ENCODE measurements at places on chromosomes 11 and 22. TPM values are rescaled to one million over a fixed set of nuclear protein-coding genes. Genes with fewer than 3 reads are reported as not detected.

Gene OR56A4
- total RNA-seq: under 0.01 TPM

Gene OR52A1
- total RNA-seq: not detected

Gene ABCC8
- 9.8 TPM for total RNA-seq

Gene ACTN3
- not detected for total RNA-seq

Gene INTS4
- 50.8 TPM for total RNA-seq

Gene DEFB131B
- not detected for total RNA-seq

Gene AAMDC
- total RNA-seq: 8.6 TPM

Gene AP5B1
- 4.7 TPM for total RNA-seq

DNA sequence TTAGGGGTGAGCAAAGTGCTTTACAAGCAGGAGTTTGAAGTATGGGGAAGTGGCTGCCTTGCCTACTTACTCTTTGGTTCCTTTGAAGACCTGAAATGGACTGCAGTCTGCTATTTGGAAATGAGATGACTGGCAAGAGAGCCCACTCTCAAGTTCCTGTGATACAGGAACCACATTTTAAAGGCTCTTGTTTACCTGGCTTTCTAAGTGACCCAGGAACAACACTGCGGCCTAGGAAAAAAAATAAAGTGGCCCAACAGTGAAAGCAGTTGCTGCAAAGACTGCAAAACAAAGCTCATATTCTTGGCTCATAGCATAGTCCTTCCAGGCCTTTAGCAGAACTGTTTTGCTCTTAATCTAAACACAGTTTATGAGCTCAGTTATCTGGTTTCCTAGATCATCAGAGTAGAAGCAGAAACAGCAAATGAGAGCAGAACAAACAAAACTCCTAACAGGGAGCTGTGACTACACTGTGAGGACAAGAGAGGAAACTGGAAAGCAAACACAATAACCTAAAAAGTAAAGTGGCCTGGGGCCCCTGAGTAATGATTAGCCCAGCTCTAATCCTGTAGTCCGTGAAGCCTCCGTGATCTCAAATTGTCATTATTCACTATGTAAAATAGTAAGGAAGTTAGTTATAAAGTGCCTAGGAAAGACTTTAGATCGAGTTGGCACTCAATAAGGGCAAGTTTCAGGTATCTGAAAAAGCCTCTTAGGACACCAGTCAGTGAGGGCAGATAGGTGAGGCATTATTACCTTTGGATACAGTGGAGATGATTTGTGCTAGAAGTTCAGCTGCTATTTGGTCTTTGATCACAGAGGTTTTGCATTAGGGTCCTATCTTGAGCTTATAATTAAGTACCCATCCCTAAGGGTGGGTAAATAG, 11.5 kb downstream of the CCDC117 start:
- no peak for DNase-seq

GRCh38 chr11:44611687-44612434, 46.4 kb downstream of the CD82 start:
- DNase-seq: no peak

- no peak for DNase-seq
These were observed 36.5 kb downstream of the TSPAN18 start for GRCh38 chr11:44763121-44763820.

DNA sequence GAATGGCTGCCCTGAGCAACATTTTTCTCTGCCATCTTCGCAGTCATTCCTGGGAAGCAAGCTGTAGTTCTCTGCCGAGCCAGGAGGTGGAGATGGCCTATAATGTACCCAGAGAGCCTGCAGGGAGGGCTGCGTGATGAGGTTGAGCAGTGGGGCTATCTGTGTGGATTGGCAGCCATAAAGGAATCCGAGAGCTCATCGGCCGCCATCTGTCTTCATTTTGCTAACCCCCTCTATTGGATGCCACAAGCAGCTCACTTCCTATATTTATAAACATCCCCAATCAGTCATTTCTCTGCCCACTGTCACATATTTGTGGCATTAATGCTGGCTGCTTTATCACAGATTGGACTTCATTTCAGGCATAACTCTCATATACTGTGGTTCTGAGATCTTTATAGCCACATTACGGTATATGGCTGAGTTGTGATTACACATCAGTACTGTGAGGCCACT, 209.5 kb downstream of the NTM start:
- DNase-seq: no peak

- DNase-seq: no peak
These were observed 35.5 kb downstream of the ALX4 start for GRCh38 chr11:44274404-44274803.

GRCh38 chr11:59040607-59041006, 45.5 kb upstream of the GLYATL1B start:
- no peak for DNase-seq

DNA sequence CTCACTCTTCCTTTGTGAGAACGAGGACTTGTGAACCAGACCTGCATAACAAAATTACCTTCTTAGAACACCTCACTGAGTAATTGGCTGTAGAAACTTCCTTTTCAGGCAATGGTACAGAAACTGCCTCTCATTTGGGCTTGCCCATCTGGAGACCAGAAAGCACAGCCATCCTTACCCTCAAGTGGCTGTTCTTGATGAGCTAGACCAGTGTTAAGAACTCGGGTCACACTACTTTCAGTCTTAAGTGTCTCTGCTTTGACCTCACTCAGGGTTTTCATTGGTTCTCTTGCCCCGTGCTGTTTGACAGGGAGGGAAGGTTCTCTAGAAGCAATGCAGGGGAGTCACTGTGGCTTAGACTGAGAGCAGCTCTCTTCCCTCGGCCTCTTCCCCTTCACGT, 29.3 kb downstream of the NAT10 start:
- no peak for DNase-seq

DNA sequence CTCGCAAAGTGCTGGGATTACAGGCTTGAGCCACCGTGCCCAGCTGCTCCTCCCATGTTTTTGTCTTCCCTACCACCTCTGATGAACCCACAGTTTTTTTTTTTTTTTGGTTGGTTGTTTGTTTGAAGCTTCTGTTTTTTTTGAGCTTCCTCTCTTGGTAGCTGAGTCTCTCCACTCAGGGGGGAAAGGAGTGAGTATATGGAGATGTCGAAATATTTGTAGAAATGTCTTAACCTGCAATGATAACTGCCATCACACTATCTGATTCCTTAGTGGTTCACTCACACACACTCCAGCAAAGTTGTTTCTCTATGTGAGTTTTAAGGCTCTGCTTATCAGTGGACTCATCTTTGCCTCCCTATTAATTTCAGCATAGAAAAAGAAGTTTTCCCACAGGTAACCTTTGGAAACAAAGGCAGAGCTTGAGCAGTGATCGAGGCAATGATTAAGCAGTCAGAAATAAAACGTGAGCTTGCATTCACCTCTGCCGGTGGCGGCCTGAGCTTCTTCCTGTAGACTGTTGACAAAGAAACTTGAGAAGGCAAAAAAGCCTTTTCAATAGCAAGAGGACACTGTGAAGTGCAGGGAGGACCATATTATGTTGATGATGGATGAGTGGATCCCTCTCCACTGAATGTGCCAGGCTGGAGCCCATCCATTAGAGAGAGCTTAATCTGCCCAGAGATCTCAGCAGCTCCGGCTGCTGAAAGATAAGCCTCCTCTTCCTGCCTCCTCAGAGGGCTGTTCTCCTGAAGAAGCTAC, 29.0 kb upstream of the RASSF10 start:
- no peak for DNase-seq

GRCh38 chr11:111308140-111308539, 9.8 kb downstream of the POU2AF3 start:
- no peak for DNase-seq

GRCh38 chr22:40452730-40453487, 82.5 kb downstream of the SGSM3 start:
- no peak for DNase-seq

GRCh38 chr11:12060385-12060985, 49.9 kb upstream of the MICAL2 start:
- no peak for DNase-seq

DNA sequence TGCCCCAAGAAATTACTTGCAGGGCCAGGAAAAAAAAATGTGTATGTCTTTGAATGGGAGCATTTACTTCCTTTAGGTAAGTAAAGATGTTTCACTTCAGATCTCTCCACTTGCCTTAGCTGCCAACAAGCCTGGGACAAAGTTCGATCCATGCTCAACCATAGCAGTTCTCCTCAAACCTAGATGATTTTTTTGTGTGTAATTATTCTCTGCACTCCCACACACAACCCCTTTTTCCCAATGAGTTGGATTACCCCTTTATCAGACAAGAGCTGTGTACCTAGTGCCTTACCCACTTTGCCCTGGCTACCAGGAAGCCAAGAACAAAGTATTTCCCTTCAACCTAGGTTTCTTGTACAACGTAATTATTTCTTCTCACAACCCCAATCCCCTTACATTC, 35.6 kb downstream of the TPBGL start:
- DNase-seq: no peak

- no peak for DNase-seq
These were observed 9.2 kb upstream of the CD5 start for GRCh38 chr11:61092908-61093763.

GRCh38 chr11:78474451-78474850, 56.8 kb upstream of the GAB2 start:
- no peak for DNase-seq

- no peak for DNase-seq
These were observed 944.3 kb downstream of the BRD1 start for GRCh38 chr22:48883211-48883960.

DNA sequence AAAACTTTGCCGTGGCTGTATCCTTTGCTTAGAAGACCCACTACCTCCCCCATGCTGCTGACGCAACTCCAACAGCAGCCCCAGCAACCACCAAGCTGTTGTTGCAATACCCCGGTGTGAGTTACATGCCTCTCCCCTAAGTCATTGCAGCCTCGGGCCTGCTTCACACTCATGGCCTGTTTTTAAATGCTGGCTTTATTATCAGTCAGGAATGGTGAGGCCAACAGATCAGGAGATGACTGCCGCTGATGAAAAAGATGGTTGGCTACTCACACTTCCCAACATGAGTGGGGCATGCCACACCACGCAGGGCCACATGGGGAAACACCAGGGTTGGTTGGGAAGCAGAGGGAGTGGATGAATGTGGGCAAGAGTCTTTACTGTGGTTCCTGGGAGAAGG, 171.5 kb upstream of the SYT13 start:
- no peak for DNase-seq

- DNase-seq: no peak
These were observed 598 bp downstream of the CABIN1 start for GRCh38 chr22:24011735-24012068.

DNA sequence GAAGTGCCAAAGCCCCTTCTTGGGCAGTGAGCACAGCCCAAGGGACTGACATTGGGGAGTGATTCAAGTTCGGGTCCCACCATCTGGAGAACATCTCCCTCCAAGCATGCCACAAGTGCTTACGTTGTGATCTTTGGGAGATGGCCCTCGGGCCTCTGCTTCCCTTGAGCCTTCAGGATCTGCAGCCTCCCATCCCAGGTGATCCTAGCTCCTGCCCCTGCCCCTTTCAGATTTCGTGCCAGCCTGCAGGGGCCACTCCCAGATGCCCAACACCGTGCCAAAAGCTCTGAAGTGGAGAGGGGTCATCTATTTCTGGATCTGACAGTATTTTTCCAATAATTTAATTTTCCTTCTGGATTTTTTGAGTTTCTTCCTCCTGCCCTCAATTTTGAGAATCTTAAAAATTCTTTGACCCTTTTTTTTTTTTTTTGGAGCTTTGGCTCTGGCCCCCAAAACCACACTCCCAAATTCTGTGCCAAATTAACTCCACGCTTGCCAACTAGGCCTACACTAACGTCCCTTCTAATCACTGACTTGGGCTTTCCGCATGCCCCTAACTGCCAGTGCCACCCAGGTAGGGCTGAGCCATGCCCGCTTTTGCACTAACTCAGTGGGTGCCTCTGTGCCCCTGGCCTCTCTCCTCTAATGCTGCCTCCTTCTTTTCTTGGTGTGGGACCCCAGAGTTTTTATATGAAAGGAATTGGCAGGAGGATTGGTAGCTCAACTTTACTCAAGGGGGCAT, 25.3 kb downstream of the PHLDB1 start:
- DNase-seq: no peak

- DNase-seq: no peak
These were observed 105.9 kb downstream of the SLC17A6 start for GRCh38 chr11:22444076-22444475.

Data from occipital lobe (tissue), 3 donors.